ENCODE measurements at places on chromosomes 16 and 17.

DNA sequence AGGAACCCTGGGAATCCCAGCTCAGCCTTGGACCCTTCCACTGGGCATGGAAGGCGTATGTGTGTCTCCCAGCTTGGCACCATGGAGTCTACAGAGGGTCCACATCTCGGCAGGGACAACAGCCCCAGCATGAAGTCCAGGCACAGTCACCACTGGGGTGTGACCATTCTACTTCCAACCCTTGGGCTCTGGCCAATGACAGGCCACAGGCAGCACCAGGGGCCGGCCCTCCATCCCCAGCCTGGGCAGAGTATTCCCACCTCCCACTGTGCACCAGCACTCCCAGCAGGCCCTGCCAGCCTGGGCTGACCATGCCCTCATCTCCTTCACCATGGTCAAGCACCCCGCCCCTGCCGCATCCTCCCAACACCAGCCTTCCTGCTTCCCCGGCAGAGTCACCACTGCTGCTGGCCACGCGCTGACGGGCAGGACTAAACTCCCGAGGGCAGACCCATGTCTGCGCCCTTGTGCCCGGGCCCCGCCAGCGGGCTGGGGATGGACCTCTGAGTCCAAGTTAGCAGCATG is 9.5 kb upstream of the PPP1R27 start:
- DNase-seq, result no peak

DNA sequence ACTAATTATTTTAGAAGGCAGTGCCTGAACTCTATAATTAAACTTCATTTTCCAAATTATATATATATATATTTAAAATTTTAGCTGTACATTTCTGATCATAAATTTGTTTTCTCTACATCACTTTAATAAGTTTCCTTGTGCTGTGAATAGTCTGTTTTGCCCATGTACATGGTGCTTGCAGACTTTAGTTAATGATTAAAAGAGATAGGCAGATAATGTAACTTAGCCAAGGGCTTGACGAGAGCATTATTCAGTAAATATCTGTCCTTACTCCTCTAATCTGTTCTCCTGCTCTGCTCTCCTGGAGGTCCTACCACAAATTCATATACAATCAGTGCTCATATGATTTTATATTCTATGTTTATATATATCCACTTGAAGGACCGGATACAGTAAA is 595.2 kb upstream of the KIF2B start:
- no peak for DNase-seq

GRCh38 chr17:63995626-63996025 is 2.5 kb upstream of the PRR29 start:
- no peak for DNase-seq

GRCh38 chr17:59684967-59685366 is 22.3 kb downstream of the PTRH2 start:
- DNase-seq, result no peak

- no peak for DNase-seq
Measured at GRCh38 chr17:6090253-6090652, 20.1 kb downstream of the WSCD1 start.

DNA sequence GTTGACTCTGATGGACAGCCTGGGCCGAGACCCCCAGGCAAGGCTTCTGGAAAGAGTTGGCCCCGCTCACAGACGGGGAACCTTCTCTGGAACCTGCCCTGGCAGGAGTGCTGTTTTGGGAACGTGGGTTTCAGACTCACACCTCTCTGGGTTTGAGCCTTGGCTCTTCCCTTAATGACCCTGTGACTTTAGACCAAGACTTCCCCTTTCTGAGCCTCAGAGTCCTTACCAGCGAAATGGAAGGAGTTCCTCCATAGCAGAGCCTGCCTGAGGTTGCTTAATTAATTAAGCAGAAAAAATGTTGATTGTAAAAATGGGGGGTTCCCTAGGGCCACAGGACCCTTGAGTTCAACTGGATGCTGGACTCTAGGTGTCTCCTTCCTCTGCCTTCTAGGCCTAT is 408.2 kb downstream of the SEC14L1 start:
- no peak for DNase-seq

DNA sequence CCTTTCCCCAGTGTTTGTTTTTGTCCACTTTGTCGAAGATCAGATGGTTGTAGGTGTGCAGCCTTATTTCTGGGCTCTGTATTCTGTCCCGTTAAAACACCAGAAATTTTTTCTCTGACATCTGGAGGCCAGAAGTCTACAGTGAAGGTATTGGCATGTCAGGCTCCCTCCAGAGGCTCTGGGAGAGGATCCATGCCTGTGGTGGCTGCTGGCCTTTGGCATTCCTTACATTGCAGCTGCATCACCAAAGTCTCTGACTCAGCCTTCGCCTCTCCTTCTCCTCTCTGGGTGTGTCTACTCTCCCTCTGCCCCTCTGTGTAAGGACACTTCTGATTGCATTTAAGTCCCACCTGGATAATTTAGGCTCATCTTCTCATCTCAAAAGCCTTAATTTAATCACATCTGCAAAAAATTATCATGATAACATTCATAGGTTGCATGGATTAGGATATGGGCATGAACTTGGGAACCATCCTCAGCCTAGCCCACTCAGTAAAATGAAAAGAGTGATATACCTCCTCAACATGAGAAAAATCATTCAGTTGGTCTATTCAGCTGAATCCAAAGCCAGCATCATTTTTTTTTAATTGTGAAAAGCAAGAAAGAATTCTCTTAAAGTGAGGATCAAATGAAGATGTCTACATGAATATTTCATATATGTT is 78.0 kb downstream of the MAP2K6 start:
- DNase-seq, result no peak

DNA sequence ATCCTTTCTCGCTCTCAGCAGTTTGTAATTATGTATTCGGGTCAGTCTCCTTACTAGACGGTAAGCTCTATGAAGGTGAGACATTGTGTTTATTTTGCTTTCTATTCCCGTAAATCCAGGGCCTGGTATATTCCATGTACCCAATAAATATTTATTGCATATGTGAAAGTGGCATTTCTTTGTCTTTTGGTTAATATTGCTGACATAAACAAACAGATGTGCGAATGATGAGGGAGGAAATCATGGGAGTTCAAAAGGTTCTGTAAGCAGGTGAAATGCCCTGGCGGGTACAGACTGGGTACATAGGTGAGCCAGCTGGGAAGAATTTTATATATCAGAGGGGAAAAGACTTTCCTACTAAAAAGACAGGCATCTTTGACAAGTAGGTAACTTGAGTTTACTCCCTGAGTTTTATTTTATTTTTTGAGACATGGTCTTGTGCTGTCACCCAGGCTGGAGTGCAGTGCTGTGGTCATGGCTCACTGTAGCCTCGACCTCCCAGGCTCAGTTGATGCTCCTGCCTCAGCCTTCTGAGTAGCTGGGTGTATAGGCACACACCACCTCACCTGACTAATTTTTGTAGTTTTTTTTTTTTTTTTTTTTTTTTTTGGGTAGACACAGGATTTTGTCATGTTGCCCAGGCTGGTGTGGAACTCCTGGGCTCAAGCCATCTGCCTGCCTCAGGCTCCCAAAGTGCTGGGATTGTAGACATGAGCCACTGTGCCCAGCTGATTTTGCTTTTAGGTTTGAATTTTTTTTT is 5.7 kb upstream of the METTL9 start:
- no peak for DNase-seq
